ENCODE measurements at places on chromosomes 5 and 9.
A peak's percentile ranks its signal among the peaks of the same experiment; 100 is the strongest.

- peaks cover 12% of the 10 kb centered on the region for H3K4me1 ChIP-seq
- no peak for DNase-seq
- H3K27ac ChIP-seq: peak overlapping the region; percentile 48
- H3K27me3 ChIP-seq: no peaks in the 10 kb centered on the region
Measured at GRCh38 chr5:112227911-112228631, 191.0 kb downstream of the EPB41L4A start.

DNA sequence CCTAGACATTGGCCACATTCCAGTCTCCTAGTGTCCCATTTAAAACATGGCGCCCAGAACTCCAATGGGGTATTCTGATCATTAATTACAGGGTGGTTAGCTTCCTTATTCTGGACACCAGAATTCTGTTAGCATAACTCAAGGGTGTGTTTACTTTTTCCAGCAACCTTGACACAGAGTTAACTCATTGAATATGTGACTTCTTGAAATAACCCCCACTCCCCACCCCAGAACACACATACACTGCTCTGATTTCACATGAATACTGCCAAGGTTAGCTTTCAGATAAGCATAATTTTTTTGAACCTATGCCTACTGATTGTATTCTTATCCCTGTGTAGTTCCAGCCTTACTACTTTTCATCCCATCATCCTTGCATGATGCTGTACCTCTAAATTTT, 151.1 kb downstream of the SMARCA2 start:
- DNase-seq: no peak
- H3K27ac ChIP-seq: no peak overlapping the region
- H3K4me3 ChIP-seq: no peak overlapping the region
- peaks cover 12% of the 10 kb centered on the region for H3K36me3 ChIP-seq

DNA sequence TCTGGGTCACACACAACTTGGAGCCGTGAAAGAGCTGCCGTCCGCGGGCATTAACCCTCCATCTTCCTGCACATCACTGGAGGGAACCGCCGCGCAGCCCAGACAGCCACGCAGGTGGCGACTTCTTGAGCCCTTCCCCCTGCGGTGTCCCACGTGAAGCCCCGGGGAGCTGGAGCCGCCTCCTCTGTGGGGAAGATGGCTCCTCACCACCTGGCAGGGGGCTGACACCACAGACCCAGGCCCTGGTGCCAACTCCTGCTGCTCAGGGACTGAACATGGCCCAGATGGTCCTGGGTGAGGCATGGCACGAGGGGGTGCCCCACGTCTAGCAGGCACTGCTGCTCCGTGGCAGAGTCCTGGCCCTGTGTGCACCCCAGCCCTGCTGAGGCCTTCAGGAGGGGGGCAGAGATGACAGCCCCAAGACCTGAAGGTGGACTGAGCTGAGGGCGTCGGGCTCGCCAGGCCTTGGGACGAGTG, 38.9 kb downstream of the NDUFS6 start:
- no peak overlapping the region for H3K4me3 ChIP-seq
- no peaks in the 10 kb centered on the region for H3K36me3 ChIP-seq
- no peak overlapping the region for H3K27ac ChIP-seq
- H3K4me1 ChIP-seq: no peaks in the 10 kb centered on the region

DNA sequence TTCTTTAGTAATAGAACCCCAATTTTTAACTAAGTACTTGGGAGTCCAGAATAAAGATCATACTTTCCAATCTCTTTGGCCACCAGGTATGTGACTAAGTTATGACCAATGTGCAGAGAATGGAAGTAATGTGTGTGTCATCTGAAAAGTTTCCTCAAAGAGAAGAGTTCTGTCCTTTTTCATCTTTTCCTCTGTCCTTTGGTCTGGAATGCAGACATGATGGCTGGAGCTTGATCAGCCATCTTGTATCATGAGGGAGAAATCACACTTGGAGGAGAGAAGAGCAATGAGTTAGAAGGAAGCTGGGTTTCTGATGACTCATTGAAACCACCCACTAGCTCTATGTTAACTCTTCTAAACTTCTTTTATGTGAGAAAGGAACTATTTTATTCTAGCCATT, 5.5 kb upstream of the CPEB4 start:
- no peaks in the 10 kb centered on the region for H3K4me1 ChIP-seq
- H3K27me3 ChIP-seq: no peaks in the 10 kb centered on the region
- no peak overlapping the region for H3K4me3 ChIP-seq
- no peak overlapping the region for H3K27ac ChIP-seq
- no peak for DNase-seq

Measured in tibial artery (tissue), 4 donors.